ENCODE measurements at places on chromosomes 12 and 14. TPM values are rescaled to one million over a fixed set of nuclear protein-coding genes. Genes with fewer than 3 reads are reported as not detected.

Gene NUP37
- 19.6 TPM for polyA plus RNA-seq

Gene SERPINA10
- 0.03 TPM for polyA plus RNA-seq

- DNase-seq = no peak
These were observed 3.5 kb downstream of the TEDC1 start for GRCh38 chr14:105494606-105494929.

- DNase-seq = no peak
These were observed 40.2 kb downstream of the FOXN4 start for GRCh38 chr12:109268896-109269295.

GRCh38 chr12:53064613-53065436 is 14.4 kb downstream of the SPRYD3 start:
- DNase-seq = no peak

- no peak for DNase-seq
These were observed 37.6 kb downstream of the PLEKHG7 start for GRCh38 chr12:92740411-92740810.
